ENCODE measurements at places on chromosomes 2 and 18. TPM values are rescaled to one million over a fixed set of nuclear protein-coding genes. Genes with fewer than 3 reads are reported as not detected.

The CGREF1 gene
- total RNA-seq, result 4.3 TPM

GRCh38 chr2:109446278-109447131 lies 167.3 kb downstream of the SEPTIN10 start:
- H3K4me3 ChIP-seq, result no peak overlapping the region
- no peak for DNase-seq
- H3K27ac ChIP-seq, result no peak overlapping the region
- H3K36me3 ChIP-seq, result peaks cover 20% of the 10 kb centered on the region

- H3K27me3 ChIP-seq, result no peaks in the 10 kb centered on the region
- peaks cover 12% of the 10 kb centered on the region for H3K4me1 ChIP-seq
Measured at GRCh38 chr2:54042897-54043620, 72.3 kb upstream of the PSME4 start.

- no peaks in the 10 kb centered on the region for H3K36me3 ChIP-seq
- no peak overlapping the region for H3K4me3 ChIP-seq
- H3K4me1 ChIP-seq, result no peaks in the 10 kb centered on the region
- DNase-seq, result no peak
- peaks cover 6% of the 10 kb centered on the region for H3K27me3 ChIP-seq
Measured at GRCh38 chr2:38279201-38279600, 97.9 kb downstream of the ATL2 start.

Data from activated CD8-positive, alpha-beta T cell treated with anti-CD3 and anti-CD28 coated beads for 36 hours (primary cell).